ENCODE measurements at places on chromosomes 13 and 19.

GRCh38 chr13:73417012-73417615 lies 358.3 kb downstream of the KLF5 start:
- DNase-seq: no peak

DNA sequence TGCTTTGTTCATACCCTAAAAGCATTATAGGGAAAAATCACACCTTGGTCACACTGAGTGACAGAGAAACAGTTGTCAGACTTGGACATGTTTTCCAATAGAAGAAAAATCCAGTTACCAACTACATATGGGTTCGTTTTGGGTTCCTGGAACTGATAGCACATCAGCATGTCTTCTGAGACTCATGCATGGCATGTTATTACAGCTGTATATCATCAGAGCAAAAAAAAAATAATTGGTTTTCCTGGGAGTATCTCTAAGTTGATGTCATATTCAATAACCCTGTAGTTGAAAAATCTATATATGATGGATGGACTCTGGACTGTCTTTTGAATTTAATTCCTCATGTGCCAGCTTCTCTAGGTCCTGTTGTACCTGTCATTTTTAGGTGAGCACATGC lies 211.6 kb downstream of the DNAJC15 start:
- DNase-seq: no peak

DNA sequence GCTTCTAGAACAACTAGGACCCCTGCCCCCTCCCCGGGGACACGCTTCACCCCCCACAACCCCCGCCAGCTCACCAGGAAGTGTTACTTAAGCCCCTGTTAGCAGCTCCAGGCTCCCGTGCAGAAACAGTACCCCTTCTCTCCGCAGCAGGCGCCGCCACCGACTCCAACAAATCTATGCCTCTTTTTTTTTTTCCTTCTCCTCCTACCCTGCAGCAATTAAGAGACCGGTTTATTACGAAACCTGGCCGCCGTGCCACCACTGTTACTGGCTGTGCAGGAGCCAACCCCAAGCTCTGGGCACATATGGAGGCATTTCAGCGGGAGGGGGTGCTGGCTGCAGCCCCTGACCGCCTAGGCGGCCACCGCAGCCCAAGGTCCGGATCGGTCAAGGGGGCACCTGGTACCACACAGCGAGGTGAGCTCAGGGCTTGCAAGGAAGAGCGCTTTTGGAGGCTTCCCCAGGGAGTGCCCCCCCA lies 2.4 kb downstream of the GADD45B start:
- no peak for DNase-seq

DNA sequence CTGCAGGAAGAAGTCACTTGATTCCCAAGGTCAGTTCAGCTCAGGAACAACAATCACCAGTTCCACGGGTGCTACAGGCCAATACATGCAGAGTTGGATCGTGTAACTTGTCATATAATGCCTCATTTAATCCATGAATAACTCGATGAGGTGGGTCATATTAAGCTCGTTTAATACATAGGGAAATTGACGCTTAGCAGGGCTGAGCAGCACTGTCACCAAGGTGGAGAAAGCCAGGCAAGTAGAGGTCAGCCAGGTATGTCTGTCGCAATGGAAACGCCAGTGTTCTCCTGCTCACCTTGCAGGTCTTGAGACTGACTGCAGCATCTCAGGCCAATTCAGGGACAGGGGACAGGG lies 52.3 kb downstream of the CCDC70 start:
- DNase-seq: no peak

DNA sequence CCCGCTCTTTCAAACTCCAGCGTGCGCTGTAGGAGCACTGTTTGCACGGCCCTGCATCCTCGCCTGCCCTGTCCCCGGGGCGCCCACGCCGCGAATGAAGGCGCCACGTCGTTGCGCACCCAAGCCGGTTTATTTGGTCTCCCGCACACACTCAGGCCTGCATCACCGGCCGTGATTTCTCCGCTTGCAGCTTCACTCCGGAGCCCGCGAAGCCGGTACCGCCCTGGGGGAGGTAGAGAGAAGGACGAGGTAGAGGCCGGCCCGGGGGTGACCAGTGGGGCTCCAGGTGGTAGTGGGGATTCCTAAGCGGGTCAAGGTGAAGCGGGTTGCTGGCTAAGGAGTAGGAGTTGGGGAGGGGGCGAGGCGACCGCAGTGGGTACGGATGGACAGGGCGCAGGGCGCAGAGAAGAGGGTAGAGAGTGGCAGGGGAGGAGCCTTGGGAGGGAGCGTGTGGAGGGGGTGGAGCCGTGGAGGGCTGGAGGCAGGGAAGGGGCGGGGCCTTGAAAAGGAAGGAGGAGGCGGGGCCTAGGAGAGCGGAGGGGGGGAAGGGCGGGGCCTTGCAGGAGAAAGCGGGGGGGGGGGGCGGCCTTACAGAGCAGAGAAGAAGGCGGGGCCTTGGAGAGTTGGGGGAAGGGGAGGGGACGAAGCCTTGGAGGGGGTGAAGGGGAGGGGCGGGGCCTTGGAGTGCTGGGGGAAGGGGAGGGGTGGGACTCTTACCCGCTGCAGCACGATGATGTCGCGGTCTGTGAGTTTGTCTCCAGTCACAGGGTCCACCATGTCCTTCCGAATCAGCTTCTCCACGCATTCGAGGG lies 24.6 kb downstream of the NOSIP start:
- DNase-seq: peak; percentile 67

- peak; percentile 48 for DNase-seq
Measured at GRCh38 chr19:38213911-38214625, 10.0 kb downstream of the DPF1 start.

GRCh38 chr13:98450539-98451111 lies 126.3 kb downstream of the STK24 start:
- DNase-seq: no peak

- no peak for DNase-seq
Measured at GRCh38 chr19:17762505-17763229, 11.4 kb downstream of the FCHO1 start.

- no peak for DNase-seq
Measured at GRCh38 chr13:111403266-111403665, 82.8 kb downstream of the TEX29 start.

GRCh38 chr13:105773241-105773640 lies 762.2 kb downstream of the EFNB2 start:
- DNase-seq: no peak

GRCh38 chr13:67229481-67230403 lies at the start of gene PCDH9:
Gene PCDH9, minus strand, starts transcription at chr13:67230336. Its CDS starts 1,896 bp downstream, at chr13:67228440.
- DNase-seq: no peak

DNA sequence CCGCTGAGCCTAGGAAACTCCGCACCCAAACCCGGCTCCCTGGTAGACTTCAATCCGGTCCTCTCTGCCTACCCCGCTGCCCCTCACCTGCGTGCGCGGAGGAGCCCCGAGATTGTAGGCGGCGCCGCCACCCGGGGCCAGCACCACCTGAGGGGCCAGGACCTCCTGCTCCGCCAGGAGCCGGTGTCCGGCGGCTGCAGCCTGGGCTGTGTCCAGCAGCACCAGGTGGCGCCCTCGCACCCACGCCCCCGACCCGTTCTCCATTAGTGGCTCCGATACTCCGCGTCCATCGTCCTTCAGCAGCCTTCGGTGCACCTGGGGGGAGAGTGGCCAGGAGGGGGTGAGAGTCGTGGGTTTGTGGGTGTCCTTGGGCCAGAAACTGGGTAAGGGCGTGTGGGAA lies 18.5 kb downstream of the MAN2B1 start:
- no peak for DNase-seq

GRCh38 chr19:13718733-13719132 lies 45.6 kb upstream of the MRI1 start:
- no peak for DNase-seq

DNA sequence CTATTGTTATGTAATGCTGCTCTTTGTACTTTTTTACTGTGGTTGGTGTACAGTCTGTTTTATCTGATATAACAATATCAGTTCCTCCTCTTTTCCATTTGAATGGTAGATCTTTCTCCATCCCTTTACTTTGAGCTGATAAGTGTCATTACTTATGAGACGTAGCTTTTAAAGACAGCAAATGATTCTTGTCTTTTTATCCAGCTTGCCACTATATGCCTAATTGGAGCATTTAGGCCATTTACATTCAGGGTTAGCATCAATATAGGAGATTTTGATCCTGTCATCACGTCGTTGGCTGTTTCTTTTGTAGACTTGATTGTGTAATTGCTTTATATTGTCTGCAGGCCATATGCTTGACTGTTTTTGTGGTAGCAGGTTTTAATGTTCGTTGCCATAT lies 894.2 kb upstream of the ATXN8OS start:
- DNase-seq: no peak

GRCh38 chr19:56066152-56067023 lies 54.7 kb downstream of the ZNF787 start:
- DNase-seq: peak; percentile 46

DNA sequence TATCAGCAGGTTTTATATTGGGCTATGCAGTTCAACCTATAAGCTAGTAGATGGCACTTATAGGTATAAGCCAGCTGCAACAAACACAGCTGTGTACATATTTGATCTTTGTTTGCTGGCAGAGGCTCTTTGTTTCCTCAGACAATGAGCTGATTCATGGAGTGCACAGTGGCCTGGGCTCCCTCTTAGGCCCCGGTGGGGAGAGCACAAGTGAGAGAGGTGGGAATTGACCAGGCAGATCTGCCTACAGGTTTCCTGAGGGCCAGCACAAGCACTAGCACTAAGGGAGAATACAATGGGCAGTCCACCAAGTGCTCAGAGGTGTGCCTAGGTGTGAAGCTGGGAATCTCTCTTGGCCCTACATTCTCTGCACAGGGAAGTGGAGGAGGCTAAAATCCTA lies 1390.7 kb downstream of the SLITRK5 start:
- no peak for DNase-seq

DNA sequence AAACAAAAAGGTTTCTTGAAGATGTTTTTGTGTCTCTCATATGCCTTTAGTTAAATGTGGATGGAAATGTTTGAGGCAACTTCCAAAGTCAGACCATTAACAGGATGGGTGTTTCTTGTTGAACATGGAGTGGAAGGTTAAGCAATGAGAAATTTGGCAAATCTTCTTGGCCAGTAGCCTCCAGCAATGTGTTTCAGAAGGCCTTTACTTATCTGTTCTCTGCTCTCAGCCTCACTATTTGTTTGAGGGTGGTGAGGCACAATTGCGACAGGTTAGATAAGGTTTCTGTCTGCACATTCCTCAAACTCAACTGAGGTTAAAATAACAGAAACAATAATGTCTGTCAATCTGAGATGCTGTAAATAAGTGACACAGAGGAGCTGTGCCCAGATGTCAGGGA lies 1019.0 kb downstream of the DIAPH3 start:
- no peak for DNase-seq

- DNase-seq: no peak
Measured at GRCh38 chr13:31427151-31428100, 227.7 kb downstream of the B3GLCT start.

DNA sequence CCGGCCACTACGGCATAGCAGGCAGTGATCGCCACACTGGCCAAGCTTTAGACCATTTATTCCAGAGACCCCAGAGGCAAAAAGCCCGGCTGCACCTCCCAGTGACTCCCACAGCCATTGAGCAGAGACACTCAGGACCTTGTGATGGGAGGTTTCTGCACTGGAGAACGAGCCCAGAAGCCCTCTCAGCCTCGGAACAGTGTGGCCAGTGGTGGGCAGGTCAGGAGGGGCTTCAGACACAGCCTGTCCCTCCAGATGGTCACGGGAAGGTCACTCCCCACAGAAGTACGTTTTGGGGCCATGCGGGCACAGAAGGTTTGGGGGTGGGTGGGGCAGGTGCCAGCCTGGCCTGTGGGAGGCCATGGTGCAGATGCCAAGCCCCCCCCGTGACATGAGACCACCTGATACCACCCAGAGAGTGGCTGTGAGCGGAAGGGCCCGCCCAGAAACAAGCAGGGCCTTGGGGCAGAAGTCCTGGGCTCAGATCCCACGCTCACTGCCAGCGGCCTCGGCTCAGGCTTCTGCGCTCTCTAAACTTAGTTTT lies 599 bp upstream of the F10 start:
- DNase-seq: no peak

DNA sequence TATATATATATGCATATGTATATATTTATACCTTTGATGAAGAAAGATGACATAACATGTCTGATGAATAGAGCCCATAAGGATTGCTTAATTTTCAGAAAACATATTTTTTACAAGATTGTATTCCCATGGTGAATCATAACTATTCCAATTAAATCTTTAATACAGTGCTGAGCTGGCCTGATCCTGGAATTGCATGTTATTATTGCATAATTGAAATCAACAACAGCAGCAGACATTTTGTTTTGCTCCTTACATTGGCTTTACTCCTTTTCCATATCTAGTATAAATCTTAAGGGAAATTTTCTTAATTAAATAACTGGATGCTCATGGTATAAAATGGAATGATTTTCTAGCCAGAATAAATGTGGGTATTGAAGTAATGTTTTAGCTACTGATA lies 22.0 kb downstream of the POSTN start:
- no peak for DNase-seq

GRCh38 chr13:36345438-36346221 lies 564 bp downstream of the SPART start:
- peak; percentile 19 for DNase-seq

DNA sequence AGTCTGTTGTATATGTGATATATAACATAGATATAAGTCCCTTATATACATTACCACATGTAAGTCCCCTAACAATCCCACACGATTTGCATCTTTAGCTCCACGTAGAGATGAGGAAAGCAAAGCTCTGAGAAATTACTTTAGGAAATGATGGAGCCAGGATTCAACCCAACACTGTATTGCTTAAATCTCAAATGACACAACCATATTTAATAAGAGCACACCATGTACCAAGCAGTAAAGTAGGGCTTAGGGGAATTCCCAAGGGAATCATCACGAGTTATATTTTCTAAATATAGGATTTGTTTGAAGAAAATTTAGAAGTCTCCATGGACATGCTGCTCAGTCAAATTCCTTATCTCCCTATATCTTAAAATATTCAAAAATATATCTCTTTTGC lies 61.3 kb upstream of the POMP start:
- DNase-seq: no peak

DNA sequence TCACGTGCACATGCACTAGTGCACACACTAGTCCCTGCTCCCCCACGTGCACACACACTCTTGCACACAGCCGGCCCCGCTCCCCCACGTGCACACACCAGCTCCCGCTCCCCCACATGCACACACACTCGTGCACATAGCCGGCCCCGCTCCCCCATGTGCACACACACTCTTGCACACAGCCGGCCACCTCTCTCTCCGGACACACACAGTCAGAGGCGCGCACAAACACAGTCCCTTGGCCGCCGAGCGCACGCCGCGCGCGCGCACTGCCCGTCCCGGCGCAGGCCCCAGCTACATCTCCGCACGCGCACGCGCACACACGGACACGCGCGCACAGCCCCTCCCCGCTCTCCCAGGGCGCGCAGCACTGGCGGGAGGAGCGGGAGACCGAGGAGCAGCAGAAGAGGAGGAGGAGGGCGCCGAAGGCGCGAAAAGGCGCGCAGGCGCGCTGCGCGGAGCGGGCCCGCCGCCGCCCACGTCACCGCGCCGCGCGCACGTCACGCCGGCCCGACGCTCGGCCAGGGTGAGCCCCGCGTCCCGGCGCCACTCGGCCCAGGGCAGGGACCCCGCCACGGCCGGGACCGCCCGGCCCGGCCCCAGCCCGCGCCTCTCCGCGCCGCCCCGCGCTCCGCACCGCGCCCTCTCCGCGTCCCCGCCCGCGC lies at the start of gene TFDP1:
Gene TFDP1, plus strand, starts transcription at position 549 of the 665 bp plus-strand sequence. CDS start 1,085 bp downstream, outside the sequence.
- DNase-seq: peak; percentile 80

- no peak for DNase-seq
Measured at GRCh38 chr19:7301525-7301924, 7.3 kb upstream of the INSR start.

Data from activated T-cell treated with anti-CD3 and anti-CD28 coated beads for 24 hours (primary cell).